ENCODE measurements at places on chromosomes 6 and 20.

- no peak for DNase-seq
Measured at GRCh38 chr20:58826271-58826670, 24.4 kb downstream of the GNAS-AS1 start.

DNA sequence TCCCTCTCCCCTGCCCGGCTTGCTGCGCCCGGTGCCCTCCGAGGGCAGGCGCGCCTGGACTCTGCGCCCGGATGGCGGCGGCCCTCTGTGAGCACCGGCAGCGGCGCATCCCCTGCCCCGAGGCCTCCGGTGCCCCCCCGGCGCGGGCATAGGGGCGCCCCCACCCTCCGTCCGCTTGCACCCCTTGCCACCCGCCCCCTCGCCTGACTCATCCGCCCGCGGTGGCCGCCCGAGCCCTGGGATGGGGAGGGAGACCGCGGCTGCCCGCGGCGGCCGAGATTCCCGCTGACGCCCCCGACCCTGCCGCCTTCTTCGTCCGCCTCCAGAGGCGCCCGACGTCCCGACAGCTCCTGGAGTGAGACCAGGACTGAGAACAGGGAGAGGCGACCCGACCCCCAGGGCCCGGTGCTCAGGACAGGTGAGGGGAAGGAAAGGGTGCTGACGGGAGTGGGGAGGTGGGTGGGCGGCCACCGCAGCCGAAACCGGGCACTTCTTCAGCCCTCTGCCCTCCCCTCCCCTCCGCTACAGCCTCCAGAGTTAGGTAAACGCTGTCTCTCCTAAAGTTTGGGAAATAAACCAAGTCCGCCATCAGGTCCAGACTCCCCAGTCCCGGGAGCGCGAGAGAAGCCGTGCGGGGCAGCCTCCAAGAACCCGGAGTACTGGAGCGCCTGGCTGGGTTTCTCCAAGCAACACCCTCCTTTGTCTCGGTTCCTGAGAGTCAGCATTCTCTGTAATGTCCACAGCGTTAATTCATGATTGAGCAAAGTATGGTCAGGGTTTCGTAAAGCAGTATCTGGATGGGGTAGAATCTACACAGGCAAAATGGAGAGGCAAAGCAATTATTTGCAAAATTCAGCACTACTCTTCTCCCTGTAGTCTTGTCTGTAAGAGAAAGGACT lies 539 bp downstream of the TMEM200A start:
- DNase-seq, result no peak

- no peak for DNase-seq
Measured at GRCh38 chr20:63702751-63703470, 4.9 kb downstream of the ARFRP1 start.

DNA sequence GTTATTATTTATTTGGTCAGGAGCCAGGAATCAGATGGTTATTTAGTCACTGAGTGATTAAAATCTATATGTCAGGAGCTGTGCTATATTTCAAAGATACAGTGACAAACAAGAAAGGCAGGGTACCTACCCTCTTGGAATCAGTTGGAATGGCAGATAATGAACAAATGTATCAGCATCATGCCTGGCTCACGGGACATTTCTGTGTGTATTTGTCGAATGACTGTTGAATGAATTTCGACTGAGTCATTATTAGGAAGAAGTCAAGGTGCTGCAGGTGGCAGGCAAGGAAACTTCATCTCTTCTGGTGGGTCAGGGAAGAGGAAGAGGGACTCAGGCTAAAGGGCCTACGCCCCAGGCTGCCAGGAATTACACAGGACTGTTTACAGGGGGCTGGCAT lies 13.6 kb downstream of the PKIG start:
- no peak for DNase-seq

GRCh38 chr6:123551939-123552707 lies 84.6 kb downstream of the TRDN start:
- no peak for DNase-seq

DNA sequence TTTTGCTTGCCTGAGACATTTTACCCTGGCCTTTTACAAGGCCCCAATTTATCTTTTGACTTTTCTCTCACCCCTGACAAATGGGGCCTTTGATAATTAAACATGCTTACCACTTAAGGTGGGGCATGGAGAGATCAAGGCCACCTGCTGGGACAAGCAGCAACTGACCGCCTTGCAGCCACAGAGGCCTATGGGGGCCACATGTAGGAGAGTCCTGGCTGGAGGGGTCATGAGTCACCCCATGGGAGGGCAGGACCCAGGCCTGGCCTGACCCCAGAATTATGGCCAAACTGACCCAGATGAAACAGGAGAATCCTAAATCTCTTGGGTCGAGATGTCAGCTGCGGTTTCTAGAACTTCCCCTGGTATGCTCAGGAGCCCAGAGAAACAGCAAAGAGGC lies 8.5 kb upstream of the OCSTAMP start:
- no peak for DNase-seq

GRCh38 chr6:144415835-144416237 lies 130.7 kb downstream of the UTRN start:
- no peak for DNase-seq

GRCh38 chr6:19668710-19669109 lies 168.5 kb upstream of the ID4 start:
- no peak for DNase-seq

GRCh38 chr6:122184401-122184827 lies 215.0 kb upstream of the HSF2 start:
- no peak for DNase-seq

DNA sequence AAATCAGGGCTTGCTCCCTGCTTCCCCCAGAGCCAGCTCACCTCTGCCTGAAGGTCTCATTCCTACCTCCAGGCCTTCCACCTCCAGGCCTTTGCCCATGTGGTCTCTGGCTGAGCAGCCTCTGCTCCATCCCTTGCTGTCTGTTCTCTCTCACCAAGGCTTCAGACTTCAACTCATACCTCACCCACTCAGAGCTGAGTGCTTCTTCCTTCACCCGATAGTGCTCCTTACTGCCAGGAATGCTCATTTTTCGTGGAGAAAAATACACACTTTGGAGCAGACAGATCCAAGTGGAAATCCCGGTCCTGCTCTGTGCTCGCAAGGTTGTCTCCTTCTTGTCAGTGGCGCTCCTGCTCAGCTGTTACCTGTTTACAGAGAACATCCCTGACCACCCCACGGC lies 7.0 kb upstream of the CDH22 start:
- no peak for DNase-seq

DNA sequence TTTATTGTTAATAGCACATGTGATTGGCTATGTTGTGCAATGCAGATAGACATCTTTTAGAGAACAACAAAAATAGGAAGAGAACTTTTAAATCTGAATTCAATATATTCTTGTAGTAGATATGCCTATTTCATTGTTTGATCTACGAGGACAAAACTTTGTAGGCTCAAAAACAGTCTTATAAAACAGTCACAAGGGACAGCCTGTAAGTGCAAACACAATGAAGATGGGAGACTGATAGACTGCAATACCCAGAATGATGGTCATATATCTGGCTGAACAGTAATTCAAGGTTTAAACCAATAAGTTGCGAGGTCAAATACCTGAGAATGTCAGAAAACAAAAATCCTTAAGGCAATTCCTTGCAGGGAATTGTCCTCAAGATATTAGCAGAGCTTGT lies 1342.9 kb upstream of the ADGRB3 start:
- no peak for DNase-seq

DNA sequence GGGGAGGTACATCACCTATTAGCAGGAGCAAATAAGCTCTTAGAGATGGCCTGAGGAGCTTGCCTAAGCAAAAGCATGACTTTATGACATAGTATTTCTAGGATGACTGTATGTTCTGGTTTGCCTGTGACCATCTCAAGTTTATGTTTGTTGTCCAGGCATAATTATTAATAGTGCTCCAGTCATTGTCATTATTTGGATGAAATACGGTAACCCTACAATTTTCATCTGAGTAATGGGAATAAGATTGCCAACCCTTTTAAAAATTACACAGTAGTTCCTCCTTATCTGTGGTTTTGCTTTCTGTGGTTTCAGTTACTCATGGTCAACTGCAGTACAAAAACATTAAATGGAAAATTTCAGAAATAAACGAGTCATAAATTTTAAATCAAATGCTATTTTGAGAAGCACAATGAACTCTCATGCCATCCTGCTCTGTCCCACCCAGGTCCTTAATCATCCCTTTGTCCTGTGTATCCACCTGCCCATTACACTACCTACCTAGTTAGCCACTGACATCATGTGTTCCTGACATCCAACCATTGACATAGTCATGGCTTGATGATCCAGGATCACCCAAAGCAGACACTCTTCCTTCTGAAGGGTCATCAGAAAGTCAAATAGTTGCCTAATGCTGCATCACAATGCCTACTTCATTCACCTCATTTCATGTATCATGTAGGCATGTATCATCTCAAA lies 27.0 kb upstream of the TFB1M start:
- DNase-seq, result no peak

GRCh38 chr20:45174434-45175364 lies at the start of gene PI3:
Gene PI3, plus strand, starts transcription at chr20:45174902. Its CDS starts 21 bp downstream, at chr20:45174923.
- DNase-seq, result no peak

DNA sequence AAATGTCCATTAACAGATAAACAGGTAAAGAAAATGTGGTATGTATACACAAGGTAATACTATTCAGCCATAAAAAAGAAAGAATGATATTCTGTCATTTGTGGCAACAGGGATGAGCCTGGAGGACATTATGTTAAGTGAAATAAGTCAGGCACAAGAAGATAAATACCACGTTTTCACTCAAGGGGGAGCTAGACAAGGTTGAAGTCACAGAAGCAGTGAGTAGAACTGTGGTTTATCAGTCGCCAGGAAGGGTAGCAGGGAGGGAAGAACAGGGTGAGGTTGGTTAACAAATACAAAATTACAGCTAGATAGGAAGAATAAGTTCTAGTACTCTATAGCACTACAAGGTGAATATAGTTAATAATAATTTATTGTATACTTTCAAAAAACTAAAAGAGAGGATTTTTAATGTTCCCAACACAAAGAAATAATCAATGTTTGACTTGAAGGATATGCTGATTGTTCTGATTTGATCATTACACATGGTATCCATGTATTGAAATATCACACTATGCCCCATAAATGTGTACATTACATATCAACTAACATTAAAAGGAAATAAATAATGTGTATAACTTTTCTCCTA lies 21.1 kb downstream of the RTN4IP1 start:
- DNase-seq, result peak; percentile 77

DNA sequence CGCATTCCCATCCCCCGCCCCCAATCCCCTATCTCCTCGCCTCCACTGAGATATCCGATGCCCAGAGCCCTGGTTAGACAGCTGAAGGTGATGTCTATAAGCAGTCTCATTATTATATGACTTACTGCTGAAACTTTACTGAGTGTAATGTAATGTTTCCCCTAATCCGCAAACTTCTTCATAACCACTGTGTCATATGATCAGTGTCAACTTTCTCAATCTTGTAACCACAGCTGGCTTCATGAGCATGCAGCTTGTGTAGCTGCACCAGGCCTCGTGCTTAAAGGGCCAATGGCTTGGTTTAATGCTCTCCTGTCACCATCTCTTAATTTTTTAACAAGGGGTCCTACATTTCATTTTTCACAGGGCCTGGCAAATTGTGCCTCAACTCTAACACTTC lies 8.1 kb downstream of the ASIP start:
- no peak for DNase-seq

GRCh38 chr6:31345026-31345730 lies 11.8 kb downstream of the HLA-B start:
- no peak for DNase-seq

- no peak for DNase-seq
Measured at GRCh38 chr6:113202852-113203714, 654.1 kb upstream of the MARCKS start.

GRCh38 chr6:47047479-47048407 lies 5.6 kb upstream of the ADGRF1 start:
- DNase-seq, result peak; percentile 82

DNA sequence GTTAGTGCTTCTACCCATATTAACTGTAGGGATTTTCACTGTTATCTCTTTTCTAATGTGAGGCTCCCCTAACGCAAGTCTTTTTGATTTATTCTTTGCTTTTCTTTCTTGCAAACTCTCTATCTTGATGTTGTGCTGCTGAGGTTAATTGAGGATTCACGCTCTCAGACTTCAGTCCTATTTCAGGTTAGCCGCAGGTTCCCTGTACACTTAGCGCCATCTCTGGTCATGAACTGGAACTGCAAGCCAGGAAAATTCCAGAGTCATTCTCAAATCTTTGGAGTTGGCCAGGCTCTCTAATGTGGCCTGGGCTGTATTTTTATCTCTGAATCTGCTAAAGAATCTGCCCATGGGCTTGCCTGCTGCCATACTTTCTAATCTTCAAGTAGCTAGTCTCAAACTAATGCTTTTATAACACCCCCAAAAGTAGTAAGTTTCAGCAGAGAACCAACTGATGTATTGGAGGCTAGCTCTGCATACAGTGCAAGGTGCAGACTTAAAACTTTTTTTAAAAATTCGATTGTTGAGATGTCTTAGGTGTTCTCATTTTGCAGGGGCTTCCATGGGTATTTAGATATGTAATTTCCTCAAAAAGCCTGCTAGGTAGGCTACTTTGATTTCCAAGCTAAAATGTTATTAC lies 91.1 kb upstream of the OPRM1 start:
- DNase-seq, result no peak

GRCh38 chr6:42349753-42350511 lies 101.8 kb downstream of the TRERF1 start:
- no peak for DNase-seq

DNA sequence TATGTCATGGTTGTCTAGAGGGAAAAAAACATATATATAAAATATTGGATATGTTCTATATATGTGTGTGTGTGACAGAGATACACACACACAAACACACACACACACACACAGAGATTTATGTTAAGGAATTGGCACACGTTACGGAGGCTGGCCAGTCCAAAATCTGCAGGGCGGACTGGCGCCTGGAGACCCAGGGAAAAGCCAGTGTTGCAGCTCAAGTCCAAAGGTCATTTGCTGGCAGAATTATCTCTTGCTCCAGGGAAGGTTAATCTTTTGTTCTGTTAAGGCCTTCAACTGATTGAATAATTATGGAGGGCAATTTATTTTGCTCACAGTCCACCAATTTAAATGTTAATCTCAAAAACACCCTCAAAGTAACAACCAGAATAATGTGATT lies 37.5 kb upstream of the PDE7B start:
- DNase-seq, result no peak

DNA sequence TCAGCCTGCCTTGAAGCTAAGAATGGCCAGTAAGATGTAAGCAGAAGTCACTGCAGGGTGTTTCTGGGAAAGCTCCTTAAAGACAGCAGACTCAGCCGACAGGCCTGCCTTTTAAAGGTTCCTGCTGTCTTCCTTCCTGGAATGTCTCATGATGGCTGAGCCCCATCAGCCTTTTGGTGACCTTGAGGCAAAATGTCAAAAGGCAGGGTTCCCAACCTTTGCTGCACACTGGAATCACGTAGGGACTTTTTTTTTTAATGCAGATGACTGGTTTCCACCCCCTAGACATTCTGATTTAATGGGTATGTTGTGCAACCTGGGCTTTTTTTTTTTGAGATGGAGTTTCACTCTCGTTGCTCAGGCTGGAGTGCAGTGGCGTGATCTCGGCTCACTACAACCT lies 11.6 kb downstream of the MDGA1 start:
- no peak for DNase-seq

- DNase-seq, result no peak
Measured at GRCh38 chr6:21616005-21616404, 22.5 kb downstream of the SOX4 start.

Data from NCI-H748 treated with DMSO at 0.1 percent for 48 hours (cell line).